Stimulated activated CD8-positive, alpha-beta memory T cell treated with anti-CD3 and anti-CD28 coated beads, Interleukin-4, amount 100 ng/mL, for 4 hours (primary cell): ENCODE measurements at places on chromosomes 16 and 17.

DNA sequence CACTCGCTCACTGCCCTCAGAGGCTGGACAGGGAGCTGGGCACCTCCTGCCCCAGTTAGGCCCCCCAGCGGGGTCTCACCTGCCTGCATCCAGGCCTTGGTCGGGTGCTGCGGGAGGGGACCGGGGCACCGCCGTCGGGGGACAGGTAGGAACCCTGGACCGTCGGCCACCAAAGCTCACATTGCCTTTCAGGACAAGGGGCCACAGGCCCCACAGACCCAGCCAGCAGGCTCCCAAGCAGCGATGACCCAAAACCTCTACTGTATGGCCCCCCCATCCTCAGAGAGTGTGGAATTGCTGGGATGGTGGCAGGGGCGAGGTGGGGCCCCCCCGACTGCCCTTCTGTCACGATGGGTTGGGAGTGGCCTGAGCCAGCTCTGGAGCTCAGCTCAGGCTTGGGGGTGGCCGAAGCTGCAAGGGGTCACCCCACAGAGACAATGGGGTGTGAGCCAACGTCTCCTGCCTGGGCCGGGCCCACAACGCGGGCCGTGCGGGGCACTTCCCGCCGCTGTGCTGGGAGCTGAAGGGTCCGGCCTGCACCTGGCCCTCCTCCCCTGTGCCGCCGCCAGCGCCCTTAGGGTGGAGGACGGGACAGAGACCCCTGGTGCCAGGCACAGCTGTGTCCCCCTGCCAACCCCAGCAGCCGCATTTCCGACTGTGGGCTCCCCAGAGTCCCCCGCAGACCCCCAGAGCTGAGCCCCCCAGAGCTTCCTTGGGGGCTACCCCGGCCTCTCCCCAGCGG is 498 bp downstream of the IGFALS start:
- no peak for DNase-seq

GRCh38 chr16:75227361-75228142 is 8.8 kb downstream of the CTRB1 start:
- no peak for DNase-seq

- DNase-seq = no peak
Measured at GRCh38 chr16:80023865-80024264, 423.3 kb upstream of the MAF start.

DNA sequence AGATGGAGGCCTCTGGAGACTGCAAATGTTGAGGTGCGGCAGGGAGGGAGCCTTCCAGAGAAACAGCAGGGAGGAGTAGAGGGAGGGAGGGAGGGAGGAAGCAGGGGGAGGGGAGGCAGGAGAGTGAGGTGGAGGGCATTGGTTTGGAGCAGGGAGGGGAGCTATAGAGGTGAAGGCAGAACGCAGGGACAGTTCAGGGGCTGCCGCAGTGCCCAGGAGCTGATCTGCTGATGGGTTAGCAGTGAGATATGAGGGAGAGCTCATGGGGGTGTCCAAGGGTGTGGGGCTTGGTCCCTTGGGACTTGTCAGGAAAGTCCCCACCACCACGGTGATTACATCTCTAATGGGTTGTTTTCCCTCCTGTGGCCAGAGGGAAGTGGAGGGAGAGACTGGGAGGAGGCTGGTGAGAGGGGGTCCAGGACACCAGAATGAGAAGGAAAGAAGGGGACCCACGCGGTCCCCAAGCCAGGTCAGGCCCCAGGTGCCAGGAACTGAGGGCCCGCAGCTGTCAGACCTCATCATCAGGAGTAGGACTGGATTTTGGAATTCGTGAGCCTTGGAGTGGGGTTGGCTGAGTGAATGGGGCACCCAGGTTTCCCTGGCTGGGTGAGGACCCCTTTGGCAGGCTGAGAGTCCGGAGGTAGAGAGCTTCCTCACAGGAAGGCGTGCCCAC is 11.2 kb downstream of the CA4 start:
- DNase-seq = no peak

GRCh38 chr17:42563543-42563942 is 1.6 kb downstream of the COASY start:
- no peak for DNase-seq

GRCh38 chr17:48127371-48128051 is 19.9 kb downstream of the SNX11 start:
- DNase-seq = no peak

DNA sequence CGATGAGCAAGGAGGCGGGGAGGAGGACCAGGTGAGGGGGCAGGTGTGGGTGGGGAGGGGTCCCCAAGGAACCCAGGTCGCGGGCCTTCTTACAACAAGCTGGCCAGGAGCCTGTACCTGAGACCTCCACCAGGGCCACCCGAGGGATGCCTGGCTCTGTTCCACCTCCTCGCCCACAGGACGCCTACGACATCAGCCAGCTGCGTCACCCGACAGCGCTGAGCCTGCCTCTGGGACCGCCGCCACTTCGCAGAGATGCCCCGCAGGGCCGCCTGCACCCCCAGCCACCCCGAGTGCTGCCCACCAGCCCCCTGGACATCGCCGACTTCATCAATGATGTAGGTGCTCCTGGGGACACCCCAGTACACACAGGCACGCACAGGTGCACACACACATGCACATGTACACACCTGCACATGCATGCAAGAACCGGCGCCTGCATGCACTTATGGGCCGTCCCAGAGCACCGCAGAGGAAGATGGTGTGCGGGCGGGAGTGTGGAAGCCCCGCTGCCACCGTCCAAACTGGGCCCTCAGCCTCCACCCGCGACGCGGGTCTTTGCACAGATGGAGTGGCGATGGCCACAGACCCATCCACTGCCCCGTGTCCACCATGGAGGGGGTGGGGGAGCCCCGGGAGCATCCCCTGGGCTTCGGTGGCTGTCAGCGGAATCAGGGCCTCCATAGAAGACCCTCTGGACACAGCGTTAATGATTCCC is 6.6 kb downstream of the SLC22A31 start:
- DNase-seq = no peak

DNA sequence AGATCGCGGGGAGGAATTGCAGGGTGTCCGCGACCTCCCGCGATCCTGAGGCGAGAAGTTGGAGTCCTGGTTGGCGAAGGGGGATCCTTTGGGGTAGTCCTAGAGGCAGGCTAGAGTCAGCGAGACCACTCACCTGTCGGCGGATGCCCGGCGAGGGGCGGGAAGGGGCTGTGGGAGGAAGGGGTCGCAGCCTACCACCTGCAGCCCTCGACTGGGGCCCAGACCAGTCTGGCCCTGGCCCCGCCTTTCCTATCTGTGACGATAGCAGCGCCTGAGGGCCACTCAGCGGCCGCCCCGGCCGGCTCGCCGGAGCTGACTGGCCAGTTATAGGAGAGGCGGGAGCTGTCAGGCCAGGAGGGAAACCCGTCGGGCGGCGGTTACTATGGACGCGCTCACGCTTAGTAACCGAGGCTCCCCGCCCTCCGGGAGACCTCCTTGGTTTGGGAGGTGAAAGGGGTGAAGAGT is at the start of gene TEKT3:
Gene TEKT3, minus strand, starts transcription at position 213 of the 465 bp plus-strand sequence. CDS start 10,012 bp downstream, outside the sequence.
- no peak for DNase-seq

- no peak for DNase-seq
Measured at GRCh38 chr16:54326266-54326662, 39.7 kb upstream of the IRX3 start.
